Gastrocnemius medialis (tissue), 4 donors: ENCODE measurements at places on chromosomes 5 and 9. TPM values are rescaled to one million over a fixed set of nuclear protein-coding genes. Genes with fewer than 3 reads are reported as not detected.

GRCh38 chr5:156376751-156377150, 49.8 kb downstream of the SGCD start:
- no peak for DNase-seq

GRCh38 chr5:17259630-17260257, 42.3 kb downstream of the BASP1 start:
- no peak for DNase-seq

ENTPD8 gene
- total RNA-seq: not detected

DNA sequence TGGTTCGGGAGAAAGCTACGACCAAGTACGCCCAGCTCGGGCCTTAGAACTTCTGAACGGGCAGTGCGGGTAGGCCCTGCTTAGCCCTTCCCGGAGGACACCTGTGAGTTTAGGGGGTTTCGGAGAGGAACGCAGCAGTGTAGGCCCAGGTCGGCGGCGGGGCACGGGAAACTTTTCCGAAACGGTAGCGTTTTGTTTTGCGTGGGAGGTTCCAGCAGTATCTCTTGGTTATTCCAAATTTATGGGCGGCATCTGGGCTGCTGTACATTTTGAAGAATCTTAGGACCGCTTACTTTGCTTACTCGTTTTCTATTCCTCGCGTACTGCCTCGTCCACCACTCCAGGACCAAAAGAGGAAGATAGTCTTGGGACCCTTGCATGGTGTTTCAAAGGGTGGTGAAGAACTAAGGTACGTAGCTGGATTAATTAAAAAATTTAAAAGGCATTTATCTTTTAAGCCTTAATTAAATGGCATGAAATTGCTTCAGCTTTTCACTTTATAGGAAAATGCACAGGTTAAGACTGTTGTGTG, 492 bp downstream of the TENT2 start:
- no peak for DNase-seq

- DNase-seq: no peak
Observed at GRCh38 chr5:2334719-2335118, 416.8 kb downstream of the IRX2 start.

- no peak for DNase-seq
Observed at GRCh38 chr9:94511955-94512265, 43.0 kb upstream of the PCAT7 start.

- DNase-seq: no peak
Observed at GRCh38 chr5:123809594-123810221, 297.7 kb downstream of the CSNK1G3 start.

SERINC5 gene
- total RNA-seq: 1.4 TPM

GRCh38 chr5:156411185-156411613, 84.2 kb downstream of the SGCD start:
- DNase-seq: no peak

DNA sequence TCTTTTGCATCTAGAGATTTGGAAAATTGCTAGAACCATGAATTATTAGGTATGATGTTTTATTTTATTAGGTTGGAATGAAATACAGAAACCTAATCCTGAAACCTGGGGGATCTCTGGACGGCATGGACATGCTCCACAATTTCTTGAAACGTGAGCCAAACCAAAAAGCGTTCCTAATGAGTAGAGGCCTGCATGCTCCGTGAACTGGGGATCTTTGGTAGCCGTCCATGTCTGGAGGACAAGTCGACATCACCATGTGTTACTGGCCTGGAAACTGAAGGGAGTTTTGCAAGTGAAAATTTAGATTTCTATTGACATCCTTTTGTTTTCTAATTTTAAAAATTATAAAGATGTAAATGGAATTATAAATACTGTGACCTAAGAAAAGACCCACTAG, 100.7 kb downstream of the NLN start:
- no peak for DNase-seq

DNA sequence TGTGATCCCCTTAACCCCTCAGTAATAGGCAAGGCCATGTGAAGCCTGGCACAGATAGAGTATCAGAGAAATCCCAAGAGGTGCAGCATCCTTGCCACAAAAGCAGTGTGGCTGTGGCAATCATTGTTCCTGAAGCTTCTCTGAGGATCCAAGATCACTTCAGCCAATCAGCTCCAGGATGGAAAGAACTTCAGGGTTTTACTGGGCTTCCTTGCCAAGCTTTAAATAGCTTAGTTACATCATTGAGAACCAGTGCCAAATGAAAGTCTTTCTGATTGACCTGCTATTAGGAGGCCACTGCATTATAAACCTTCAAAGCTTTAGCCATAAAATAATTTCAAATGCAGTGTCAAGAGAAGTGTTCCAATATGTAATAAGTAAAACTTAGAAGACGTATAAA, 430.6 kb downstream of the PIK3R1 start:
- no peak for DNase-seq

DNA sequence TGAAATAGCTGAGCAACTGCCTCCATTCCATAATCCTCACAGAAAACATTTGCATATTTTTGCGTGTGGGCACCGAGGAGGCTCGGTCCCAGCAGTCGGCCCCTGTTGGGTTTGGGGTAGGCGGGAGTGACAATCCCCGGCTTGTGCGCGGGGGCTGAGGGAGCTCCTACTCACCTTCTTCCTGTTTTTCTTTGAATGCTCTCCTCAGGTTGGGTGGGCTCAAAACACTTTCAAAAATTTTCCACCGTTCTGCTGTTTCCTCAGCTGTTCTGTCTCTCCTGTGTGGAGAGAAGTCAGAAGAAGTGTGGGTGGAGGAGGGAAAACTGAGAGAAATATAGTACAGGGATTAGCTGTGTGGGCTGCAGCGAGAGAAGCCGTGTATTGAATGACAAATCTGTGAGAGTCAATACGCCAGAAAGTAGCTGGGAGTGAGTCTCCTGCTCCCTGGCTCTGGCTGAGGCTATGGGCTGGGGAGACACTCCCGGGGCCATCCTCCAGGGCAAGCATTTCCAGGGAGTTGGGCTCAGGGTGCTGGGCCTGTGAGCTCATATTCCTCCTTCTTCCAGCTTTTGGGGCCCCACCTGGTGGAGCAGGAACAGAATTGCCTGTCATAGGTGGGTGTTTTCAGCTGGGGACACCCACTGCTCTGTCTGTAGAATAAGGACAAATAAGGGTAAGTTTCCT, 84.7 kb downstream of the CMYA5 start:
- no peak for DNase-seq

ACOT12 gene
- total RNA-seq: not detected

GRCh38 chr5:168114444-168115017, 176.9 kb upstream of the WWC1 start:
- DNase-seq: no peak

MELK gene
- not detected for total RNA-seq
